Spleen (tissue), 13 donors: ENCODE measurements at places on chromosomes 12 and 14. TPM values are rescaled to one million over a fixed set of nuclear protein-coding genes. Genes with fewer than 3 reads are reported as not detected.

DNA sequence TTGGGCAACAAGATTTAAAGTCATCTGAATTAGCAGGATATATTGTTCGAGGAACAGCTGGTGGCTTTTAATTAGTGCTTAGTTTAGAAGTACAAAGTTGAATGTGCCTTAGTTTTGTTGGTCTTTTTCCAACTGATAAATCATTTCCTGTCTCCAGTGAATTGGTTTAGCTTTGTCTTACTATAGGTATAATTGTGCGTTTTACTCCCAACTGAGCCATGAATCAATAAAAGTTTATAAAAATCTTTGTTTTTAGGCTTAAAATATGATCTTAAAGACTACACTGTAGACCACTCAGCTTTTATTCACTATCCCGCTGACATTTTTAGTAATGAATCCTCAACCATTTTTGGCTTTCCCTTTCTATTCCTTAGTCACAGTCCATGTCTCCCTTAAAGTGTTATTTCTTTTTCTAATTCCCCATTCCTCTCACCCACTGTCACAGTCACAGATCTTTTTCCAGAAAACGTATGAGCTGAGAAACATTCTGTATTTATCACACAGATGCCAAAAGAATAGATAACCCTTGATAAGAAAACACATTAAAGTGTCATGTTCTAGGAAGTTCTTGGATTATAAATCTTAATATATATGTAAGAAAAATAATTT, 34.0 kb upstream of the ALG10 start:
- H3K27me3 ChIP-seq, result no peaks in the 10 kb centered on the region
- H3K4me3 ChIP-seq, result no peak overlapping the region
- no peaks in the 10 kb centered on the region for H3K36me3 ChIP-seq
- no peaks in the 10 kb centered on the region for H3K4me1 ChIP-seq
- H3K27ac ChIP-seq, result no peak overlapping the region

DNA sequence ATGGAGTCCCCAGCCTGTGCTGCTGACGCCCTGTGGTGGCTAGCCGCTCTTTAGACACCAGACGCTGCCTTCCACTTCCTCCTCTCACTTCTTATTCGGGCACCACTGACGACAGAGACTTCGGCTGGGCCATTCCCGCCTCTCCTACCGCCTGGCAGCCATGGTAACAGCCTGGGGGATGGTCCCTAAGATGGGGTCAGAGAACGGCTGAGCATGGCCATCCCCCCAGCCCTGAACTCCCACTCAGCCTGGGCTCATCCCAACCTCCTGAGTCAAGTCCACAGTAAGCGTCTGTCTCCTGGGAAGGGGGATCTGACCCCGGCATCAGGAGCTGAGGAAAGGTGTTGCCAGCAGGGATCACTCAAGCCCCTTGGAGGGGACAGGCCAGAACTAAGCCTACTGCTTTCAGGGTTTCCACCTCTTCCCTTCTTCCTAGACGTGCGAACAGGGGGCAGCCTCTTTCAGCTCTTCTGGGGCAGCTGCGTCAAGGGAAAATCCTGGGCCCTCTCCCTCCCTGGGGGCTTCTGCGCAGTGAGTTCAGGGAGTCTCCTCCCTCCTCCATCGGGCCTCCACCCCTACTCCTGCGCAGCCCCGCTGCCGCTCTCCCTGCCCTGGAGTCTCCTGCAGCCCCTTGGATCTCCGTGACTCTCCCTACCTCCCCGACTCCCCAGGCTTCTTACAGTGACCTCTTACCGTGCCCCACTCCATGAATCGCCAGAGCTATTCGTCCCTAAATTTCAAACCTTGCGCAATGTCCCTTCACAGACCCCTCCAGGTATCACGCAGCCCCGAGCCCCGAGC, 643 bp upstream of the TAMALIN start:
- H3K27ac ChIP-seq, result peak overlapping the region; percentile 90
- H3K27me3 ChIP-seq, result peaks cover 15% of the 10 kb centered on the region
- peaks cover 68% of the 10 kb centered on the region for H3K4me1 ChIP-seq
- H3K4me3 ChIP-seq, result peak overlapping the region; percentile 93

DNA sequence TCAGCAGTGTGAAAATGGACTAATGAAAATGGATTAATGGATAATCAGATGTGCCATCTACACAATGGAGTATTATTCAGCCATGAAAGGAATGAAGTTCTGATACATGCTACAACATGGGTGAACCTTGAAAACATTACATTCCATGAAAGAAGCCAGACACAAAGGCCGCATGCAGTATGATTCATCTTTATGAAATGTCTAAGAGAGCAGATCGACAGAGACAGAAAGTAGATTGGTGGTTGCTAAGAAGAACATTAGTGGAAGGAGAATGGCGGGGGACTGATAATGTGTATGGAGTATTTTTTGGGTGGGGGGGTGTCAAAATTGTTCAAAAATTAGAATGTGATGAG, 47.3 kb downstream of the PRKAB1 start:
- H3K4me3 ChIP-seq, result no peak overlapping the region
- no peaks in the 10 kb centered on the region for H3K27me3 ChIP-seq
- no peak overlapping the region for H3K27ac ChIP-seq
- no peak for DNase-seq
- peaks cover 16% of the 10 kb centered on the region for H3K36me3 ChIP-seq

Gene DIO3
- total RNA-seq, result 0.33 TPM

Gene FRMD6
- 37.2 TPM for total RNA-seq

Gene HOXC12
- not detected for total RNA-seq
